Neural crest cell (in vitro differentiated cells): ENCODE measurements at places on chromosomes 3 and 15. TPM values are rescaled to one million over a fixed set of nuclear protein-coding genes. Genes with fewer than 3 reads are reported as not detected.

- no peaks in the 10 kb centered on the region for H3K36me3 ChIP-seq
- H3K27ac ChIP-seq: no peak overlapping the region
- H3K27me3 ChIP-seq: no peaks in the 10 kb centered on the region
- no peak for DNase-seq
These were observed 271.3 kb downstream of the PLOD2 start for GRCh38 chr3:145889730-145890129.

DNA sequence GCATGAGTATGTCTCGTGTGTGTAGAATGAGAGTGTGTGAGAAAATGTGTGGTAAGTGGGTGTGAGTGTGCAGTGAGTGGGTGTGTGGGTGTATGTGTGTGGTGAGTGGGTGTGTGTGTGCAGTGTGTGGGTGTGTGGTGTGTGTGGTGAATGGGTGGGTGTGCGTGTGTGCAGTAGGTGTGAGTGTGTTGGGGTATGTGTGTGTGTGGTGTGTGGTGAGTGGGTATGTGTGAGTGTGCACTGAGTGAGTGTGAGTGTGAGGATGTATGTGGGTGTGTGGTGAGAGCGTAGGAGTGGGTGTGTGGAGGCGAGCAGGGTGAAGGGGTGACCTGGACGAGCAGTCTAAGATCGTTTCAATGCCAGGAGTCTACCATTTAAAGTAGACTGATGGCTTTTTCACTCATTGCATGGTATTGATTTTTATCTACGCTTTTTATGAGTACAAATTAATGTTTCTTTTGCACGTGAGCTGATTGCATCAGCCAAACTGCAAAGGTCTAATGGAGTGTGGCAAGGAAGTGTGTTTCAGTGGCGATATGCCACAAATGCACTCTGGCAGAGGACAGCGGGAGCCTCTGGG is 1.6 kb upstream of the CPN2 start:
- H3K36me3 ChIP-seq: no peaks in the 10 kb centered on the region
- no peak for DNase-seq
- no peak overlapping the region for H3K4me3 ChIP-seq
- no peak overlapping the region for H3K27ac ChIP-seq

GRCh38 chr3:138849222-138849940 is 14.7 kb upstream of the PIK3CB start:
- DNase-seq: no peak
- H3K27me3 ChIP-seq: no peaks in the 10 kb centered on the region
- H3K4me1 ChIP-seq: peaks cover 7% of the 10 kb centered on the region
- H3K36me3 ChIP-seq: no peaks in the 10 kb centered on the region
- no peak overlapping the region for H3K4me3 ChIP-seq
- H3K27ac ChIP-seq: no peak overlapping the region

GRCh38 chr15:34271493-34271892 is 46.7 kb downstream of the EMC4 start:
- no peak for DNase-seq
- no peak overlapping the region for H3K4me3 ChIP-seq
- H3K27me3 ChIP-seq: no peaks in the 10 kb centered on the region
- H3K27ac ChIP-seq: no peak overlapping the region
- no peaks in the 10 kb centered on the region for H3K36me3 ChIP-seq

DNA sequence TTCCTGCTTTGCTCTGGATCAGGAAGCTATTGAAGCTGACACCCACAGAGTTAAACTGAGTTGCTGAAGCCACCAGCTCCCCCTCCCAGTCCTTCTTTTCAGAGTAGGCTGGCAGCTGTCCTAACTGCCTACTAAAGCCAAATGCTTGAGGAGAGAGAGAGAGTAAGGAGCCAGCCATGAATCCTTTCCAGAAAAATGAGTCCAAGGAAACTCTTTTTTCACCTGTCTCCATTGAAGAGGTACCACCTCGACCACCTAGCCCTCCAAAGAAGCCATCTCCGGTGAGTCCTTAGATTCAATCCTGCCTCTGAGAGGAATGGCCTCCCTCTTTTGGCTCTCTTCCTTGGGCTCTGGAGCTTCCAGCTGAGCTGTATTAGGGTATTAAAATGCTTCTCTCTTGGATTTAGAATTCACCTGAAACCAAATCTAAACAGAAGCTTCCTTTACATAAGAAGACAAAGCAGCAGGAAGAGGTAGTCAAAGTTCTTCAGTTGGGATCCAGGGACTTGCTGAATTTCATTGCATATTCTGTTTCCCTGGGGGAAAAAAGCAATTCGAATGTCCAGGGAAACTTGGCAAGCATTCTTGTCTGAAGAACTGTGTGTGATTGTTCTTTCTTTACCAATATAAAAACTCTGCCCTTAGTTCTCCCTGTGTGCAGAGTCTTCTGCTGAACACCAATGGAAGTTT is at the start of gene SLC15A2:
TSS of gene SLC15A2 (plus strand) at position 101 of the 690 bp plus-strand sequence. CDS start at position 177, 76 bp downstream.
- H3K27ac ChIP-seq: no peak within 1 kb of the TSS
- no peak within 1 kb of the TSS for H3K4me3 ChIP-seq
- H3K36me3 ChIP-seq: no peaks in the 10 kb centered on the region
- no peaks in the 10 kb centered on the region for H3K27me3 ChIP-seq
- no peaks in the 10 kb centered on the region for H3K4me1 ChIP-seq

The RTP1 gene
- total RNA-seq: not detected in 2 replicates

The KLHL6 gene
- 0.11 and 0.12 TPM in 2 replicates for total RNA-seq

The CDC25A gene
- 58.4 and 63.0 TPM in 2 replicates for total RNA-seq
